ENCODE measurements at places on chromosomes 4 and X. TPM values are rescaled to one million over a fixed set of nuclear protein-coding genes. Genes with fewer than 3 reads are reported as not detected.

DNA sequence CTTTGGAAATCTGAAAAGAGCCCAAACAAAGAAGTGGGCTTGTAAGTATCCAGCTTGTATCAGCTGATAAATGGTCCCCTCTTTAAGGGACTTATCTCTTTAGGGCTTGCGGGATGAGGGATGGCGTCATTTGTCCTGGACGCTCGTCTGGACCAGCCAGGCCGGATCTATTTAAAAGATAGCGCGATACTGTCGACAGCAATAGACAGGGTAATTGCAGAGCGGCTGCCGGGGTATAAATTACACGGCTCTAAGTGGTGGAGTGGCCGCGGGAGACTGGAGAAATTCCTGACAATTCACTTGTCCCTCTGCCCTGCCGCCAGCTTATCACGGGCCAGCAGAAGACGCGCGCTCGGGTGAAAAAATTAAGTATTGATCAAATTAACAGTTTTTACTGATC lies 90.7 kb downstream of the FAM53A start:
- DNase-seq = no peak

DNA sequence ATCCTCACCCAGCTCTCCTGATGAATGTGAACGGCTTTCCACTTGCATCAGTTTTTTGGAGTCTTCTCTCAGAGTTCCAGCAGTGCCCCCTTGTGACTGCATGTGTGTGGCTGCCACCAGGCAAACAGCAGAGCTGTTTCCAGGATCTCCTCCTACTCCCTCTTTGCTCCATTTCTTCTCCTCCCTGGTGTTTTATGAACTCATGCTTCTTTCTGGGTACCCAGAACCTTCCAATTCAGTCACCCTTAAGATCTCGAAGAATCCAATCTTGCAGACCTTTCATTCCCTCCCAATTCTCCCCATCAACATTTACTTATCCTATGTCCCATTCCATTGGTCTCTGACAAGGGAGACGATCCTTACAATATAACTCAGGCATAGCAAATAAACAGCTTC lies 6.8 kb upstream of the TCEANC start:
- peak; percentile 68 for DNase-seq

DNA sequence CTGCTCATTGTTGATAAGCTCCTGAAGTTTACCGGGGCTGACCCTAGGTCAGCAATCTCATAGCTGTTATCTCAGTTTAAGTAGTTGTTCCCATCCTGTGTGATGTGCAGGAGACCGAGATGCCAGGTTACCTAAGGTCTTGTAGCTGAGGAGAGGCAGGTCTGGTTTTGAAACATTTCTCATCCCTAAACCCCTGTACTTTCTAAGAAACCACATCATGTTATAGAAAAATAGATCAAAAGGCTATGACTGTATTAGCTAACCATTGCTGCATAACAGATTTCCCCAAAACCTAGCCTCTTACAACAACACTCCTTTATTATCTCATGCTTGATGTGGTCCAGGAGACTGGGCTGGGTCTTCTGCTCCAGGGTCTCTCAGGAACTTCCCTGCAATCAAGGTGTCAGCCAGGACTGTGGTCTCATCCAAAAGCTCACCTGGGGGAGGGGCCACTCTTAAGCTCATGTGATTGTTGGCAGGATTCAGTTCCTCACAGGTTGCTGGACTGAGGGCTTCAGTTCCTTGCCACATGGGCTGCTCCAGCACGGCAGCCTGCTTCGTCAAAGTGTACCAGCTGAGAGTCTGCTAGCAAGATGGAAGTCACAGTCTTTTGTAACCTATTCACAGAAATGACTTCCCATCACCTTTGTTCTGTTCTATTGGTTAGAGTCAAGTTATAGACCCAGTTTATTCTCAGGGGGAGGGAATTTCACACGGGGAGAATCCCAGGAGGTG lies 60.9 kb upstream of the CLCN4 start:
- no peak for DNase-seq

ARHGAP10 gene
- 13.4 TPM for polyA plus RNA-seq

All from kidney (tissue), 22 donors.